ENCODE measurements at places on chromosomes 16 and 17. TPM values are rescaled to one million over a fixed set of nuclear protein-coding genes. Genes with fewer than 3 reads are reported as not detected.

Gene SPATA22
- total RNA-seq, result not detected

Gene ELMO3
- total RNA-seq, result 7.5 TPM

Gene RPL26
- 3,298 TPM for total RNA-seq

Gene CFAP119
- 5.9 TPM for total RNA-seq

Gene GGNBP2
- total RNA-seq, result 138 TPM

Gene METTL26
- total RNA-seq, result 41.7 TPM

DNA sequence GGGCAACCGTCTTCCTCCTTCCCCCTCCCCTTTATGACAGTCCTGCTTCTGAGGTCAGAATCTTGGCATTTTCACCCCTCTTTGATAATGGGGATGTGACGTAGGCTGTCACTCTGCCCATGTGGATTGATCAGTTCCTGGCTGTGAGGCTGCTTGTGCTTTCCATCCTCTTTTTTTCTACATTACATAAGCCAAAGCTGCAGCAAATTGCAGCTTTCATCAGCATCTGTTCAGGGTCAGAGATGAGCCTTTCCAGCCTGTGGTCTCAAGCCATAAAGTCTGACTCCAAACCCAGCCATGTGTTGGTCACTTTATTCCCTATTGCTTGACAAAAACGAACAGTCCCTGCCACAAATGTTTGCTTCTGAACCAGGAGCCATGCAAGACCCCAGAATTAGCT is 535.1 kb downstream of the CDH11 start:
- H3K36me3 ChIP-seq, result no peaks in the 10 kb centered on the region
- H3K27ac ChIP-seq, result no peak overlapping the region
- no peaks in the 10 kb centered on the region for H3K4me1 ChIP-seq
- H3K4me3 ChIP-seq, result no peak overlapping the region
- DNase-seq, result no peak

DNA sequence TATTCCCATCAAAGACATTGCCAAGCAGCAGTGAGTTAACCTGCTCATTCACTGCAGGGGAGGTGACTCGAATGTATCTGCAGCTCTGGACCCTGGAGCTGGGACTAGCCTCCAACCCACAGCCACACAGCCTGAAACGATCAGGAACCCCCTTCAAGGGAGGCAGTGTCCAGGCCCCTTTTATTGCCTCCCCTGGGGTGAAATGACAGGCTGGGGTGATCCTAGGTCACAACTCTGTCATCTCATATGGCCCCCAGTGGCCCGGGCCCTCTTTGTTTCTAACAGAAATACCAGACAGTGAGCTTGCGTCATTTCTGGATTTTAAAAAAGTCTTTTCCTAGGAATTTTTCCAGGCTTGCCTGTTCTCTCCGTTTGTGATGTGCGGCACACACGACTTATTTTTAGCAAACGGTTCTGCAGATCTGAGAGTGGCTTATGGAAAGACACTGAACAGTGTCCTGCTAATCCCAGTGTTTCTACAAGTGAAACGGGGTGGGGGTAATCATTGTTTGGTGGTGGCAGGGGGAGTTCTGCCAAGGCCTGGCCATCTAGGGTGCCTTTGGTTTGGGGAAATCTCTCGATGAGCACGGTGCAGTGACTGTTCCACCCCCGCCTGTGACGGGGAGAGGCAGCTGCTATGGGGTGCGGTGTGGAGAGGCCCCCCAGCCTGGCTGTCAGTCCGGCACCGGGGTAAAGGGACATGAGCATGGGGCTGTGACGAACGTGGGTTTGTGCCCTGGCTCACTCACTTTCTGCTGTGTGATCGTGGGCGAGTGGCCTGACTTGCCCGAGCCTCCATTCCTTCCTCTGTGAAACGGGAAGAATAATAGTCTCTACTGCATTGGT is 27.2 kb downstream of the NAGPA start:
- H3K27ac ChIP-seq, result no peak overlapping the region
- H3K36me3 ChIP-seq, result no peaks in the 10 kb centered on the region
- H3K27me3 ChIP-seq, result no peaks in the 10 kb centered on the region
- H3K4me3 ChIP-seq, result no peak overlapping the region
- no peak for DNase-seq

GRCh38 chr16:55947366-55947765 is 72.2 kb upstream of the CES5A start:
- DNase-seq, result no peak
- no peak overlapping the region for H3K4me3 ChIP-seq
- no peak overlapping the region for H3K27ac ChIP-seq
- no peaks in the 10 kb centered on the region for H3K27me3 ChIP-seq
- no peaks in the 10 kb centered on the region for H3K4me1 ChIP-seq
- no peaks in the 10 kb centered on the region for H3K36me3 ChIP-seq

DNA sequence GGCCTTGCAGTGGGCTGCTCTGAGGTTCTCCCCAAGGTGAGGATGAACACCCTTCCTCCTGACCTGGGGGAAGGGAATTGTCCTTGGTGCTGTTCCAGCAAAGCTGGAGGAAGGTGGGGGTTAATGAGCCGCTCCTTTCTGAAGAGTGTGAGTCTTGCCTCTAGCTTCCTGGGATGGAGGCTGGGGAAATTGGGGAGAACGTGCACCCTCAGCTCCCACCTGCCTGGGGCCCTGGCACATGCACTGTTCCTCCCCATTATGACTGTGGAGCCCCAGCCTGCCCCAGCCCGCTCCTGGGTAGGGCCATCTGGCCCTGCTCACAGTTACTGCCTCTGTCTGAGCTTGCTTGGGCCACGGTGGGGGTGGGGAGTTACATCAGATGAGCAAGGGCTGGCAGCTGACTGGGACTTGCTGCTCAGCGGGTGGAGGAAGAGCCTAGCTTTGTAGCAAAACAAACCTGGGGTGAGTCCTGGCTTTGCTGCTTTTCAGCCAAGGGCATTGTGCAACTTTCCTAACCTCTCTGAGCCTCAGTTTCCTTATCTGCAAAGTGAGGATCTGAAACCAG is 11.1 kb downstream of the TNS4 start:
- H3K4me3 ChIP-seq, result no peak overlapping the region
- H3K36me3 ChIP-seq, result no peaks in the 10 kb centered on the region
- no peak overlapping the region for H3K27ac ChIP-seq
- H3K4me1 ChIP-seq, result peaks cover 20% of the 10 kb centered on the region
- peak; percentile 29 for DNase-seq
- no peaks in the 10 kb centered on the region for H3K27me3 ChIP-seq

DNA sequence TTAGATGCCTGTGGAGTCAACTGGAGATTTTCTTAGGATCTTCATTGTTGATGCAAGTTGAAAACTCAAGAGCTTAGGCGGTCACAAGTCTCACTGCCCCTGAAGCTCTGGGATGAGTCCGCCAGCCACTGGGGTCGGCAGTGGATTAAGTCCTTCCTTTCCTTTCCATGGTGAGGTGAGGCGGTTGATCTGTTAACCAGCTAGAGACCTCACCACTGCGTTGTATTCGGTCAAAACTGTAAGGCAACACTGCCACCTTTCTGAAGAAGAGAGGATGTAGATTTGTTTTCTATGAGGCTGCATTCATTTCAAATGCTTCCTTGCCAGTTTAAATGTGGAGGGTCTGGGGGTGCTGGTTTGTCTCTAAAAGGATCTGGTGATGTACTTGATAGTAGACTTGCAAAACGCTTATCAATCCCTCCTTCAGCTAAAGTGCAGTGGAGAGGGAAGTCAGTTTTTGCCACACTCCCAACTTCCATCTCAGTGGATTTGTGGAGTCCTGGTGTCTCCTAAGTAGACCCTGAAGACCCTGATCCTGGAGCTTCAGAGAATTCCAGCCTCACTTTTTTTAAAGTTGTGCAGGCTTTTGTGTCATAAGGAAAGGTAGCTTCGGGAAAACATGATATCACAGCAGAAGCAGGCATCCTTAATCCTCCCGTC is 1.7 kb downstream of the MYOCD start:
- H3K4me3 ChIP-seq, result no peak overlapping the region
- H3K27me3 ChIP-seq, result peaks cover 3% of the 10 kb centered on the region
- H3K36me3 ChIP-seq, result no peaks in the 10 kb centered on the region
- no peak for DNase-seq
- no peaks in the 10 kb centered on the region for H3K4me1 ChIP-seq
- H3K27ac ChIP-seq, result no peak overlapping the region

DNA sequence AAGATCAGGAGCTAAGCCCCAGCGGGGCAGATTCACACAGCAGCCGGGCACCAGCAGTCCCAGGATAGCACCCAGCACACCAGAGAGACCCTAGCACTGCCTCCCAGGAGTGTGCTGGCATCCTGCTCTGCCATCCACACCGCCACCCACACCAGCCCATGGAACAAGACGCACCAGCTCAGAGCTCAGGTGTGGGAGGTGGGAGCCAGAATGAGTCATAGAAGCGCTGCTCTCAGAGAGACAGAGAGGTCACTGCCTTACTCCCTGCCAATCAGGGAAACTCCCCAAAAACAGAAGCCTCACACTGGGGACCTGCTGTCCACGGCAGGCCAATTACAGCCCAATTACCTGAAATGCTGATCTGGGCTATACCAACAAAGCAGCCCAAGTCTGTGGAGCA is 64.9 kb downstream of the CDYL2 start:
- no peak overlapping the region for H3K4me3 ChIP-seq
- no peaks in the 10 kb centered on the region for H3K36me3 ChIP-seq
- H3K27me3 ChIP-seq, result no peaks in the 10 kb centered on the region
- no peak for DNase-seq

DNA sequence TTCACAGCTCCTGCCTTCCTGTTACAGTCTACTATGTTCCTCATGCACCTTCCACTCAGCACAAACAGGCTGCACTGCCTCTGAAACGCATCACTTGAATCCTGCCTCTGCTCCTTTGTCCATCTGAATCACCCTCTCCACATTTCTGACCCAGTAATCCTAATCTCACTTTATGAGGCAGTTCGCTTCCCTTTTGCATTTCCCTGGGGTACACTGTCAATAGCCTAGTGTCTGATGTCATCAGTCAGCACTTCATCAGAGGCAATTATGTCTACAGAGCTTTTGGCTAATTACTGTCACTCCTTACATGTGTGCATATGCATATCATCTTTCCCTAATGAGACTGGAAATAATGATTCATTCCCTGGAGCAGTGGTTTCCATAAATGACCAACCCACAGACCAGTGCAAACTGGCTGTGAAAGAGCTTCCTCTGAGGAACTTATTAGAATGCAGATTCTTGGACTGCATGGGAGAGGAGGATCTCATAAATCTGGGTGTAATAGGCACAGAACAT is 23.6 kb downstream of the CA4 start:
- H3K4me3 ChIP-seq, result no peak overlapping the region
- H3K27me3 ChIP-seq, result no peaks in the 10 kb centered on the region
- peaks cover 2% of the 10 kb centered on the region for H3K36me3 ChIP-seq
- no peak overlapping the region for H3K27ac ChIP-seq
- DNase-seq, result no peak
- peaks cover 5% of the 10 kb centered on the region for H3K4me1 ChIP-seq

DNA sequence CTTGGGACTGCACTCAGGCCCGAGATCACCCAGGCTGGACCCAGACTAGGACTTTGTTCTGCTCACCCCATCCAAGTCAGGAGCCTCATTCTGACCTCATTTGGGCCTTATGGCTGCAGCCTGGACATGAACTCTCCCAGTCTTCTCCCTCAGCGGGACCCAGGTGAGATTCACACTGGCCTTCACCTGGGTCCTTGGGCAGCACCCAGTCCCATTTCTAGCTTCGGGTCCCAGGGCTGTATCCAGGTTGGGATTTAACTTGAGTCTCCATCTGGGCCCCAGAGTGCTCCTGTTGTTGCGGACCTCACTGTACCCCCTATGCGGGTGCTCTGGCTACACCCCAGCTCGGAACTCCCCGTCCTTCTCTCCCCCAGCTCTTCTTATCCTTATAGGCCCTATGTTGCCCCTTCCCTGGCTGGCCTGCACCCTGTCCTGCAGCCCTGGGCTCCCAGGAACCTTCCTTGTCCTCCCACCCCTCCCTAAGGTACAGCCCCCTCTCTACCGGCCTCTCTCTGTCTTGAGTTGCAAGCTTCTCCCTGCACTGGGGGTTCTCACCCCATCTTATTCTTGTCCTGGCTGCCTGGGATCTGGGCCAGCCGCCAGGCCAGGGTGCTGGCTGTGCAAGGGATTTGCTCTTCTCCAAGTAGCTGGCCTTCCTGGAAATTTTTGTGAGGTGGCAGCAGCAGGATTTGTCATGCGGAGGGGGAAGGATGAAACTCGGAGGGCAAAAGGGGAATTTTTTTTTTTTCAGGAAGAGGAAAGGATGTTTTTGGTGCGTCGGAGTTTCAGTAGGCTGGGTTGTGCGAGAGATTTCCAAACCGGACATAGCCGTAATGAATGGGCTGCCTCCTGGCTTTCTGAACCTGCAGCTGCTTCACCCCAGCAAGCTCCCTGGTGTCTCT is 904 bp downstream of the MAP2K3 start:
- H3K4me1 ChIP-seq, result peaks cover 36% of the 10 kb centered on the region
- no peak for DNase-seq
- peak overlapping the region; percentile 90 for H3K4me3 ChIP-seq
- peak overlapping the region; percentile 78 for H3K27ac ChIP-seq

- H3K27me3 ChIP-seq, result no peaks in the 10 kb centered on the region
- no peaks in the 10 kb centered on the region for H3K4me1 ChIP-seq
- peak overlapping the region; percentile 3 for H3K27ac ChIP-seq
- no peak overlapping the region for H3K4me3 ChIP-seq
- no peak for DNase-seq
Measured at GRCh38 chr17:3926860-3927627, 10.8 kb upstream of the P2RX1 start.

DNA sequence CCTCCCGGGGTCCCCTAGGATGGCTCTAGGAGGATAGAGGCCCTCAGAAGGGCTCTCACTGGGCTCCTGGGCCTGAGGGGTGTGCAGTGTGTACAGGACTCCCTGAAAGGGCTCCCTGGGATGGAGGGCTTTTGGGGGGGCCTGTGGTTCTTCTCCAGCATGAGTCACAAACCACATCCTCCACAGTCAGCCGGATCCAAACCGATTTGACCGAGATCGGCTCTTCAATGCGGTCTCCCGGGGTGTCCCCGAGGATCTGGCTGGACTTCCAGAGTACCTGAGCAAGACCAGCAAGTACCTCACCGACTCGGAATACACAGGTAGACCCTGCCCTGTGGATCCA is 4.5 kb downstream of the TRPV2 start:
- DNase-seq, result no peak
- no peak overlapping the region for H3K4me3 ChIP-seq
- peaks cover 49% of the 10 kb centered on the region for H3K4me1 ChIP-seq
- peaks cover 62% of the 10 kb centered on the region for H3K36me3 ChIP-seq
- H3K27me3 ChIP-seq, result no peaks in the 10 kb centered on the region

DNA sequence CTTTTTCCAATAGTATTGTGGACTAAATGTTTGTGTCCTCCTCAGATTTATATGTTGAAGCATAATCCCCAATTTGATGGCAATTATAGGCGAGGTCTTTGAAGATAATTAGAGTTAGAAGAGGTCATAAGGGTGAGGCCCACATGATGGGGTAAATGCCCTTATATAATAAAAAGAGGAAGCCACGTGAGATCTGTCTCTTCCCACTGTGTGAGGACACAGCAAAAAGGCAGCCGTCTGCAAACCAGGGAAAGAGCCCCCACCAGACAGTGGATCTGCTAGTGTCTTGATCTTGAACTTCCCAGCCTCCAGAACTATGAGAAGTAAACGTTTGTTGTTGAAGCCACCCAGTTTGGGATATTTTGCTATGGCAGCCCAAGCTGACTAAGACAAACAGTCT is 76.0 kb downstream of the LYRM1 start:
- no peak overlapping the region for H3K4me3 ChIP-seq
- DNase-seq, result no peak
- H3K4me1 ChIP-seq, result no peaks in the 10 kb centered on the region
- no peaks in the 10 kb centered on the region for H3K36me3 ChIP-seq
- H3K27ac ChIP-seq, result no peak overlapping the region
